ENCODE measurements at places on chromosomes 2 and 18. TPM values are rescaled to one million over a fixed set of nuclear protein-coding genes. Genes with fewer than 3 reads are reported as not detected.

CHRNG gene
- polyA plus RNA-seq = 0.08 TPM

DSC2 gene
- 8.7 TPM for polyA plus RNA-seq

DSG2 gene
- 46.0 TPM for polyA plus RNA-seq

METTL8 gene
- 16.8 TPM for polyA plus RNA-seq

CNTNAP5 gene
- not detected for polyA plus RNA-seq

ZNF514 gene
- 37.1 TPM for polyA plus RNA-seq

TRIM43 gene
- polyA plus RNA-seq = not detected

NT5DC4 gene
- polyA plus RNA-seq = 0.06 TPM

ARHGAP15 gene
- polyA plus RNA-seq = 27.6 TPM

IL36RN gene
- polyA plus RNA-seq = 0.15 TPM

TMEM37 gene
- 29.4 TPM for polyA plus RNA-seq

MAL gene
- polyA plus RNA-seq = 0.60 TPM

IL1RL1 gene
- polyA plus RNA-seq = 0.28 TPM

SP9 gene
- polyA plus RNA-seq = not detected

ATP6V1B1 gene
- 3.0 TPM for polyA plus RNA-seq

TCF7L1 gene
- 62.1 TPM for polyA plus RNA-seq

EPG5 gene
- 34.5 TPM for polyA plus RNA-seq

THOC1 gene
- 134 TPM for polyA plus RNA-seq

HEATR5B gene
- polyA plus RNA-seq = 18.3 TPM

SPHKAP gene
- polyA plus RNA-seq = 2.1 TPM

CREG2 gene
- 0.81 TPM for polyA plus RNA-seq

ALPP gene
- polyA plus RNA-seq = not detected

PID1 gene
- 28.7 TPM for polyA plus RNA-seq

MRO gene
- 0.28 TPM for polyA plus RNA-seq

KCNG3 gene
- polyA plus RNA-seq = 0.06 TPM

KCNIP3 gene
- polyA plus RNA-seq = 6.6 TPM
